ENCODE measurements at places on chromosomes 3 and 15.

GRCh38 chr15:40092979-40093869 is 15.5 kb downstream of the BMF start:
- no peak for DNase-seq

DNA sequence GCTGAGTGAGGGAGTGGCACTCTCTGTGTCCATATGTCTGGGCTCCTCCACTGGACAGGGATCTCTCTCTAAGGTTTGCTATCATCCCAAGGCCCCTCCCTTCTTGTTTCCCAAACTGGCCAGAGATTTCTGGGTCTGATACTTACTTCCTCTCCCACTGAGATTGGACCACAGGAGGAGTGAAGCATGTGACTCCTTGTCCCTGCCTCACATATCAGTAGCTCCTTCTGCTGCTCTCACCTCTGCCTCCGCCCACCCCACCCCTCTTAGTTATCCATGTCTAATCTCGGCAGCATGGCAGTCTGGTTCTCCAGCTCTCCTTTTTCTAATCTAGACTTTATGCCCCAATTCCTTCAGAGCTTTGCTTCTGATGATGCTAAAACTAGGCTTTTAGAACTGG is 223.1 kb downstream of the RPLP1 start:
- peak; percentile 65 for DNase-seq

DNA sequence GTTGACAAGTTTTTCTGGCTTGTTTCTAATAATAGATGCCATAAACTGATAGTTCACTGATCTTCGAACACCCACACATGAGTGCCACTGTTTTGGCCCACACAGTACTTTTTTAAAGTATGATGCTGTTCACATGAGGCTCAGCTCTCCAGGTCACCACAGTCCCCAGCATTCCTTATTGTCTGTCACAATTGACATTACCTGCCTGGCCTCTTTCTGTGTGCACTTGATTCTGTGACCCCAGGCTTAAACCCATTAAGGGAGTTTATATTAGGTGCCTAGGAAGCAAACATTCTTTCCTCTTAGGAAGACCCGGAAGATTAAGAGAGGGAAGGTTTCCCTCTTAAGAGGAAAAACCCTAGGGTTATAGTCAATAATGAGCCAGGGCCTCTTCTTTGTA is 24.2 kb upstream of the LRRFIP2 start:
- DNase-seq, result no peak

DNA sequence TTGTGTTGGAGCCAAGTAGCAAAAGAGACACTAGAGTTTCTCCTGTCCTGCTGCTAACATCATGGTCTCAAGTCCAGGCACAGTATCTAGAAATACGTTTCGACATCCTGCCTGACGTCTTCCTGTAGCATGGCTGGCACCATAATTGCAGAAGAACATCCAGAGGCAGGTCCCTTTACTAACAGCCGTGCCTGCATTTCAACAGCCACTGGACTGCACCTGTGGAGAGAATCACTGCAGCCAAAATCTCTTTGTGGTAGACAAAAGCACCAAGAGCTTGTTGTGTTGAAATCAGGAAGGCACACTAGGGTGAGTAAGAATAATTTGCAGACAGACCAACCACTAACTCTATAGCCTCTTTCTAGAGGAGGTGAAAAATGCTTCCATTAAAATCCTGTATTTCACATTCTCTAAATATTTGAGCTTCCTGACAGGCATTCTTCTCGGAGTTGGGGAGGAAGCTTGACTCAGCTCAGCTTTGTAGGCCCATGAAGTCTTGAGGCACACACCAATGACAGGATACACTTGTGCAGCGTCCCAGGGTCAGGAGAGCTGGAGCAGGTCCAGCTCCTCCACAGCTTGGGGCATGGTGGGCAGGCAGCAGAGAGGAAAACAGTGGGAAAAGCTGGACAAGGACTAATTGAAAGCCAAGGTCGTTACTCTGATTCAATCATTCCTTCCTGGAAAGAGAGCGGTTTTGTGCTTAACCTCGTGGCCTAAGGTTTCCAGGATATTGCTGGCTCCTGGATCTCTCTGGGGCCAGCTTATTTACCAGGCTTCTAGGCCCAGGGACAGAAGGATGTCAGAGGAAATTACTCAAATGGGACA is 244.9 kb downstream of the FAM43A start:
- DNase-seq, result peak; percentile 58

DNA sequence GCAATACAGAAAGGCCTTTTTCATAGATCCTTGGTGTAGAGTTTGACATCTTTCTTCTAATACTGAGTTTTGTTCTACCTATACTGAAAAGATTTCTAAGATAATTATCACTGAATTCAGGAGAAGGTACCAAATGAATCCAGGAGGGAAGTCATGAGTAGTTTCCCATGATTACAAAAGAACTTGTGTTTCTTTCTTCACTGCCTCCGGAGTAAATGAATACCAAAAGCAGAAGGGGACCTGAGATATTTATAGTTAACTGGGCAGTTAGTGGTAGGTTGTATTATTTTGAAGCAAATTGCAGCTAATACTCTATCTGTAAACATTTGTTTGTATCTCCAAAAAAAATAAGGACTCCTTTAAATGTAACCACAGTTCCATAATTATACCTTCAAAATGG is 175.4 kb downstream of the SUCNR1 start:
- no peak for DNase-seq

GRCh38 chr3:52055537-52056351 is 627 bp downstream of the DUSP7 start:
- peak; percentile 76 for DNase-seq

DNA sequence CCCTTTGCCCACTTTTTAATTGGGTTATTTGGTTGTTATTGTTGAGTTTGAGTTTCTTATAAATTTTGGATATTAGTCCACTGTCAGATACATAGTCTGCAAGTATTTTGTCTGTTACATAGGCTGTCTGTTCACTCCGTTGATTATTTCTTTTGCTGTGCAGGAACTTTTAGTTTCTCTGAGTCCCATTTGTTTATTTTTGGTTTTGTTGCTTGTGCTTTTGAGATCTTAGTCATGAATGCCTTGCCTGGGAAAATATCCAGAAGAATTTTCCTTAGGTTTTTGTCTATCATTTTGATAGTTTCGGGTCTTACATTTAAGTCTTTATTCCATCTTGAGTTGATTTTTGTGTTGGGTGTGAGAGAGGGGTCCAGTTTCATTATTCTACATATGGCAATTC is 254.5 kb downstream of the NLGN1 start:
- no peak for DNase-seq

Measured in hematopoietic multipotent progenitor cell treated with erythropoietin and hydrocortisone succinate and interleukin-3 and kit ligand, for 6 days (in vitro differentiated cells).